ENCODE measurements at places on chromosomes 12 and 14.

GRCh38 chr12:94500831-94501567 is 41.3 kb upstream of the CEP83 start:
- DNase-seq: no peak

GRCh38 chr12:14239350-14239934 is 126.0 kb upstream of the ATF7IP start:
- no peak for DNase-seq

- DNase-seq: no peak
Observed at GRCh38 chr14:91292491-91292890, 48.0 kb upstream of the GPR68 start.

DNA sequence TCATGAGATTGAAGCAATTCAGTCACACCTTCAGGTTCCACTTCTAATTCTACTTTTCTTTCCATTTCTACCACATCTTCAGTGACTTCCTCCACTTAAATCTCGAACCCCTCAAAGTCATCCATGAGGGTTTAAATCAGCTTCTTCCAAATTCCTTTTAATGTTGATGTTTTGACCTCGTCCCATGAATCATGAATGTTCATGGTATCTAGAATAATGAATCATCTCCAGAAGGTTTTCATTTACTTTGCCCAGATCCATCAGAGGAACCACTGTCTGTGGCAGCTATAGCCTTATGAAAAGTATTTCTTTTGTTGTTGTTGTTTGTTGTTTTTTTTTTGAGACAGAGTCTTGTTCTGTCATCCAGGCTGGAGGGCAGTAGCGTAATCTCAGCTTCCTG is 7.6 kb downstream of the RXYLT1 start:
- no peak for DNase-seq

DNA sequence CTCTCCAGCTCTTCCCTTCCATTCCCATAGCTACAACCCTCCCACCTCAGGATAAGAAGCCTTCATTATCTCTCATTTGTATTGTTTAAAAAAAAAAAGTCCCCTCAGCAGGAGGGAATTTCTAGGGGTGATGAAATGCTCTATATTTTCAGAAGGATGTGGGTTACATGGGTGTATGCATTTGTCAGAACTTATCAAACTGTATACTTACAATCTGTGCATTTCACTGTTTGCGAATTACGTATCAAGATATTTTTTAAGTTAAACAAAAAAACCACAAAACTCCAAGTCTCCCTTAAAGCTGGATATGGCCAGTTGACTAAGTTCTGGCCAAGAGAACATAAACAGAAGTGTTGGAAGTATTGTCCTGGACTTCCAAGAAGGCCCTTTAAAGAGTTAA is 2.0 kb upstream of the FKBP11 start:
- no peak for DNase-seq

DNA sequence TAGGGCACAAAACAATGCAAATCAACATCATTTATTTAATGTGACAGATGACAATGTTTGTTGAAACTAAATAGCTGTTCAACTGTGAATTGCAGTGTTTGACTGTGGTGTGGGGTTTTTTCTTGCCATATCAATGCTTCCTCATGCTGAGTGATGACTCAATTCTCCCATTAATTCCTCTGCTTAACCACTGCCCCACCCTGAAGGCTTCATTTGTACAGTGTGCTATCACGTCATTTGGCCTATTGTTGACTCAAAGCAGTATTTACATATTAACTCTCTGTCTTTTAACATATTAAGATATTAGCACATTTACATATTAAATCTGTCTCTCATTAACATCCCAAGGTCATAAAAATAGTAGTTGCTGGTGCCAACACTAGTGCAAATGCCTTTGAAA is 164.8 kb upstream of the NRXN3 start:
- DNase-seq: no peak

DNA sequence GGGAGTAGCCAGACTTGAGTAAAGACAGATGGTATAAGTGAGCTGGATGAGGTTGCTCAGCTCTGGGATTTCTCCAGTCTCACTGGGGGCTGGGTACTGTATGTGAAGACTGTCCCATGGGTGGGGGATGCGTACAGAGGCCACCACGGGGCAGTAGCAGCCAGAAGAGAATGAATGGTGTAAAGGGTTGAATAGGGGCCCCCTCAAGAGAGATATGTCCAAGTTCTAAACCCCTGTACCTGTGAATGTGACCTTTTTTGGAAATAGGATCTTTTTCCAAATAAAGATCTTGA is 21.8 kb upstream of the BCDIN3D start:
- peak; percentile 36 for DNase-seq

- DNase-seq: no peak
Observed at GRCh38 chr14:61502459-61503093, 181.2 kb downstream of the PRKCH start.

DNA sequence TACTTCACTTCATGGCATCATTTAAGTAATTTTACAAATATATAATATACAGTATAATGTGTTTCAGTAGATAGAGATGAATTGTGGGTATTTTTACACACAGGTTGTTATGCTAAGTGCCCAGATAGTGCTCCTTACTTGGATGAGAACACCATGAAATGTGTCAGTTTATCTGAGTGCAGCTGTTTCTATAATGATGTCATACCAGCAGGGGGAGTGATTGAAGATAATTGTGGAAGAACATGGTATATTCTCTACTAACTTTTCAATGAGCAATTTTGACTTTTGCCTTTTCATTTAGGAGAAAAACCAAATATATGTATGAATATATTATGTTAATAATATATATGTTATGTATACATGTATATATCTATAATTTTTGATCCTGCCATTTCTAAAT is 221.6 kb downstream of the LRRK2 start:
- DNase-seq: peak; percentile 4

GRCh38 chr14:103542605-103543088 is 13.7 kb downstream of the TRMT61A start:
- no peak for DNase-seq

DNA sequence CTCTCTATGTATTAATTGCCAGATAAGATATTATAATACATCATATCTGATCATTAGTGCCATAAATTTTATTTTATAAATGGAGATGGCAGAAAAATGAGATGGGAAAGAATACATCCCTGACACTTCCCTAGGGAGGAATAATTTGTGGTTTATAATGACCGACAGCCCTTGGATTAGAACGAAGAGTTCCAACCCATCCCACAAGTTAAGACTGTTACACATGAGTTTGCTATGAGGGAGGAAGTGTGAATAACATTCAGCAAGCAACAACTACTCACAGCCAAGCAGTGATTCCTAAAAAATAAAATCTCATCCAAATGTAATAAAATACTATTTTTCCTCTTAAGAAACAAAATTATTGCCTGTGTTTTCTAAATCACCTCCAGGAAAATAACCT is 299.0 kb downstream of the CCDC91 start:
- no peak for DNase-seq

DNA sequence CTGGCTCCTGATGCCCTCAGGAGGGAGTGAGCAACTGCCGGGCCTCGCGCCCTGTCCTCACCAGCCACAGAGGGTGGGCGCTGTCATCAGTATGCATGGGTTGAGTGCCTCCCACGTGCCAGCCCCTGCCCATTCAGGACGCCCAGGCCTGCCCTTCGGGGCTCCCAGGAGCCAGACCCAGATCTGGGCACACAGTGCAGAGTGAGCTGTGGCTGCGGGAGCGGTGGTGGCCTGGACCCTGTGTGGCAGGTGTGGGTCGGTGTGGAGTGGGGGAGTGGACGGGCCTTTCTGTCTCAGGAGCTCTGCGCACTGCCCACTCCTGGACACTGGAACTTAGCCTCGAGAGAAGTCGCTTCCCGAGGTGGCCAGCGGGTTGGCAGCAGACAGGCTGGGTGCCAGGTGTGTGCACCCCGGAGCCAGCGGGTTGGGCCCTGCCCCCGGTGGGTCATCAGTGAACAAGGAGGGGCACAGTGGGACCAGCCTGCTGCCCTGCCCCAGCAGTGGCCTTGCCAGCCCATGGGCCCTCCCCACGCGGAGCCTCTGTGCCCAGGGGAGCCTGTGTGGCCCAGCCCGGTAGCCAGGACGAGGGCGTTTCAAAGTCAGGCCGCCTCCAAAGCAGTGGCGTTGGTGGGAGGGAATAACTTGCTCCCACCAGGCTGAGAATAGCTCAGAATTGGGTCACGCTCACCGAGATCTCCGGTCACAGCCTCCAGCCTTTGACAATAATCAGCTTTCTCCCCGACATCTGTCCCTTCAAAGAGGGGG is 9.5 kb downstream of the TRMT61A start:
- DNase-seq: no peak

- DNase-seq: peak; percentile 41
Observed at GRCh38 chr12:2248901-2249381, 196.2 kb downstream of the CACNA1C start.

DNA sequence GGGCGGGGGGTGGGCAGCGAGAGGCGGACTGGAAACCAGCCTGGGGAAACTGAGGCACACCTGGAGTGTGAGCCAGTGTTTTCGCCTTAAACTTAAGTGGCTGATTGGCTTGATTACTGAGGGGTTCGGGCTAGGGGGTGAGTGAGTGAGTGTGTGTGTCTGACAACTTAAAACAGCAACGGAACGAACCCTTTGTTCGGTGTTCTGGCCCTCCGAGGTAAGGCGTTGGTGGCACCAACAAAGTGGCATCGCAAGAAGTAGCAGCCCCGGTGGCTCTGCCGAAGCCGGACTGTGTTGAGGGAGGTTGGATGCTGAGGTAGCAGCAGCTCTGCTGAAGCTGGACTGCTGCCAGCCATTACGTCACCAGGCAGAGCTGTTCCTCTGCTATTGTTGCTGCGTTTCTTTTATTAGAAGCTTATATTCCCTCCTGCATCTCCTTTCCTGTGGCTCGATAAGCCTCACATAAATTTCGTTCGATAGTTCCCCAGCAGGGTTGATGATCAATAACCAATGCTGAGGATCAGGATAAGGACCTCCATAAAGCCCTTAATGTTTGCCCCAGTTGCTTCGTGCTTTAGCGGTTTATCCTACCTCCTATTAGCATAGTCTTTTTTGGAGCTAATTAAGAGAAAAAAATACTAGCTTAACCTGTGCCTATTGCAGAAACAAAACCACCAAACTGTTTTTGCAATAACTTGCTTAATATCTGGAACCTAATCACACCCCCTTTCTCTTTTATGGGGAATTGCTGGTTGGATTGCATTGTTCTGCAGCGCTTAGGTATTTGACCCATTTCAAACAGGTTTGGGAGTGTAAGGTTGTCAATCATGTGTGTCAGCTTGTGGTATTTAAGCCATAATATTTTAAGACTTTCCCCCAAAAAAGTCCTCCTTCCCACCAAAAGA is 1.3 kb downstream of the GPR137C start:
- DNase-seq: peak; percentile 85

GRCh38 chr12:102197789-102198188 is at the start of gene PMCH:
PMCH (minus strand) TSS chr12:102197833; CDS start chr12:102197770, 63 bp downstream.
- no peak for DNase-seq

- DNase-seq: peak; percentile 23
Observed at GRCh38 chr12:9331218-9331626, 123.0 kb upstream of the PZP start.
